Cortex of kidney (tissue), 1 donor: ENCODE measurements at places on chromosomes 2 and 18.

DNA sequence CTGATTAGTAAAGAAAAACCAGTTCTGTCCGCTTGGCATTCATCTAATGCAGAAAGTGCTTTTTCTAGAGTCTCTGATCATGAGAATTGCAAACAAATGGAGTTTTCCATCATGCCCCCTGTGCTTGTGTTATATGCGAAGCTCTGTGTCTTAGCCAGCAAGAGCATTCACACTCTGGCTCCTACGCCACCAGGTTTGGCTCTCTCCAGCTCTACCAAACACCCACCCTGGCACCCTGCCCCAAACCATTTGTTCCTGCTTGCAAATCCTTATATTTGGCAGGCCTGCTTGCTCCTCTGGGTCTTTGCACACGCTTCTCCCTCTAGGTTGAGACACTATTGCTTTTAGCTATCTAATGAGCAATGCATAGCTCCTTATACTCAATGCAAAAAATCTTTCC is 204.1 kb upstream of the CYRIA start:
- DNase-seq = no peak

DNA sequence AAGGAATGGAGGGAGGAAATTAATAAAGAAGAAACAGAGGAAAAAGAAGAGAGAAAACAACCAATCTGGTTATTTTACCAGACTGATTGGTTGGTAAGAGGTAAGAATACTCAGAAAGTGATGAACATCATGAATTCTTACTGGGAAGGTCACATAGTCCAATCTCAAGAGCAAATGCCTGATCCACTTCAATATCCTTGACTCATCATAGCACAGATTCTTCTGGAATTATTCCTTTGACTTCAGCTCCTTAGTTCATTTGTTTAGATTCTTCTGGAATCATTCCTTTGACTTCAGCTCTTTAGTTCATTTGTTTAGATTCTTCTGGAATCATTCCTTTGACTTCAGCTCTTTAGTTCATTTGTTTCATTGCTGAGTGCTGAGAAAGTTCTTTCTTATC is 2030.6 kb upstream of the CELF4 start:
- DNase-seq = no peak

- no peak for DNase-seq
These were observed 83.3 kb upstream of the POMC start for GRCh38 chr2:25251422-25252273.

DNA sequence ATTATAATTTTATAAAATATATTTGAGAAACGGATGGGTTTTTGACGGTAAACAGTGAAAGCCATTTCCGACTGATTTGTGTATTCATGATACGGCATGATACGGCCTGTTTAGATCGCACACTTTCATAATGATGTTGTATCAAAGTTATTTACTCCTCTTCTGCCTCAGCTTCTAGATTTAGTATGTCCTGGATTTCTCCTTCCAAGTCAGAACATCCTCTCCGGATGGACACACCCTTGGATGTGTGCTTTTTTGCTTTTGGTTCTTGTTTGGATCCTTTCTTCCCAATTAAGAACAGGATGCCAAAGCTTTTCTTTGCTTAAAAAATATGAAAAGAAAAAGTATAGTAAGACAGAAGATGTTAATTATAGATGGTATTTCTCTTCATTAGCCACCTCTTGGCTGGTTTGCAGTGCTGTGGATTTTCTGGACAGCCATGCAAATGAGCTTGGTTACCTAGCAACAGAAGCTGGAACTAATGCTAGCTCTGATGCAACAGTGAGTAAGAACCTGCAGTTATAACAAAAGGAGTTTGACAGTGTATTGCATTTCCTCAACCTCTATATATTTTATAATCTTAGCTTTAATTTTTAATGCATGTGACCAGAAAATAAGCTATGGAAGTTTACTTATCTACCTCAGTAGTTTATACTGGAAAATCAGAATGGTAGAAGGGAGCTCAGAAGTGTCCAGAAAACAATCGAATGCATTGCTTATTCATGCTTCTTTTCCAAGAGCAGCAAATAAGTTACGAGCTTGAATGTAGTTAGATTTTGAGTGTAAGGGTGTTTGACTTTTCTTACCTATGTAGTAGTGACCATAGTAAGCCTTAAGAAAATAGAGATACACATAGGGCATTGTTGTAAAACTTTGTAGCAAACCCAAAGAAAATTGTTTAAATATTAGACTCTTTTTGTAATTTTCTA is 27.9 kb downstream of the RMND5A start:
- no peak for DNase-seq

DNA sequence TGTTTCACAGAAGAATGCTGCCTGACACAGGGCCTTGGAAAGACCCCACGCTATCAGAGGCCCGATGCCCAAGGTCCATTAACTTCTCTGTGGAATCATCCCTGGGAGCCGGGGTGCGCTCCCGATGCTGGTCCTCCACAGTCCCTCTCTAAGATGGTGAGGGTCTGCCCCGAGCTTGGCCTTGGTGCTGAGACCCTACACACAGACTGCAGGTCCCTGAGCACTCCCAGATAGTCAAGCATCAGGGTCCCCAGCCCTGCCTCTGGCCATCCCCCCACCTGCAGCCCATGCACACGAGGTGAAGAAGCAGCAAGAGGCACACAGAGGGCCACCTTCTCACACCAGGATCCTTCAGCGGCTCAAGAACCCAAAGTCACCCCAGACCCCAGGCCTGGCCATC is 263.3 kb downstream of the MYCN start:
- DNase-seq = no peak

DNA sequence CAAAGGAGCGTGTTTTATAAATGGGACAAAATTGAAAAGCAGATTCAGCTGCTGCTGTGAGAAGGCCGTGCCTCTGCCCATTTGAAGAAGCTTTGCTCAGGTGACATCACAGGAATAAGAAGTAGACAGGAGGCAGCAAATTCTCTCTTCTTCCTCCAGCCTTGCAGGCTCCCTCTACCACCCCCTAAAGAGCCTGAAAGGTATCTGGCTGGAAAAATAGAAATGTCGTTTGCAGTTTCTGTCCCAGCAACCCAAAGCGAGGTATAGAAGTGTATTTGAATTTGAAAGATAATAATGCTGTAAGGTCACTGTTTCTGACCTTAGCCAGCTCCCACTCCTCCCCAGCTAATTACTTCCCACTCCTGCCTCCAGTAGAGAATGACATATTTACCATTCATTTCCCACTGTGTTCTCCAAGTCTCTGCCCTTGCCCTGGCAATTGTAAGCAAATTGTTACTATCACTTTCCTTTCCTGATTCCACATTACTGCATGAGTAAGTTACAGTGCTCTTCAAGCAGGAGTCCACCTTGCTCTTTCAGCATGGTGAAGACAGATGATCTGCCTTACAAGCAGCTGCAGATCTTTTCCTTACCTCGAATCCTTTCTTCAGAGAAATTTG is 56.8 kb upstream of the RASGRP3 start:
- DNase-seq = no peak

GRCh38 chr2:100230754-100231153 is 88.4 kb upstream of the AFF3 start:
- DNase-seq = no peak

- no peak for DNase-seq
These were observed 13.9 kb downstream of the MAPRE2 start for GRCh38 chr18:35055105-35055504.

GRCh38 chr2:42438685-42439084 is 55.1 kb downstream of the KCNG3 start:
- DNase-seq = no peak
